ENCODE measurements at places on chromosomes 16 and 17. TPM values are rescaled to one million over a fixed set of nuclear protein-coding genes. Genes with fewer than 3 reads are reported as not detected.

The G6PC1 gene
- total RNA-seq, result 440 TPM

DNA sequence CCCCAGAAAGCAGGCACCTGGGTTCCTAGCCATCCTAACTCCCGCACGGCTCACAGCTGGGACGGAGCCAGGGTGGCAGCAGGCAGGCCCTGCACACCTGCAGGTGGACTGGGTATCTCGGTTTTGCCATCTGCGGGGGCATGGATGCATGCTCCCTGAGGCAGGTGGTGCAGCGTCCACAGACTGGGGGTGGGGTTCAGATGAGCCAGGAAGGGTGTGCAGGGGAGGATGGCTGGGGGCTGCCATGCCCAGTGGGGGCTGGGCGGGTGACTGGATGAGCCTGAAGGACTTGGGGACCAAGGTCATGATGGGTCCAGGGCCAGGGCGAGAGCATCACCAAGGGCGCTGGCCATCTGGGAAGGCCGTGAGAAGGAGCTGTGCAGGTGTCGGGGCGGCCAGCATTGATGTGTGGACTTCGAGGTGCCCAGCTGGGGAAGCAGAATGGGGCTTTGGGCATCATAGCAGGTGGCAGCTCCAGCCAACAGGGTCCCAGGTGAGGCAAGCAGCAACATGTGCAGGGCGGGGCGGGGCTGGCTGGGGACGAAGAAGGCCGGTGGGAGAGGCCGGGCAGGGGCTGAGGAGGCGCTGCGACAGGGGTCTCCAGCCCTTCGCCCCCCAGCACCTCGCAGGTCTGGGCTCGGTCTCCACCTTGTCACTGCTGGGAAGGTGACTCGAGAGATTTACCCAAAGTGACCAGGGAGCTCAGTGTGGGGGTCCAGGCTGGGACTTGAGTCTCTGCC lies 41.0 kb upstream of the ZNF469 start:
- DNase-seq, result no peak

DNA sequence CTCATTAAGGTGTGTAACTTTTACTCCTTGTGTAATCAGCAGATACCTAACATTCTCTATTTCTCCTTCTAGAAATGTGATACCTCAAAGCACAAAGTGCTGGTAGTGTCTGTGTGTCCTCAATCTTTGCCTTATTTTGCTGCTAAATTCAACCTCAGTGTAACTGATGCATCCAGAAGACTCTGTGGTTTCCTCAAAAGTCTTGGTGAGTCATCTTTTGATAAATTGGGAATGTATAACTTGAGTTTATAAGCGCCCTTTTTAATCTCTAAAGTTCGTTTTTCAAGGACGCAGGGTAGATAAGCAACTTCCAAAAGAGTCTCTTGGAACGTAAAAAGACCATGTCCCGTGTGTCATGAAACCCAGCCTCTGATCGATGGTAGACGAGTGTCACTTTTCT lies 10.2 kb downstream of the NARF start:
- no peak for DNase-seq

DNA sequence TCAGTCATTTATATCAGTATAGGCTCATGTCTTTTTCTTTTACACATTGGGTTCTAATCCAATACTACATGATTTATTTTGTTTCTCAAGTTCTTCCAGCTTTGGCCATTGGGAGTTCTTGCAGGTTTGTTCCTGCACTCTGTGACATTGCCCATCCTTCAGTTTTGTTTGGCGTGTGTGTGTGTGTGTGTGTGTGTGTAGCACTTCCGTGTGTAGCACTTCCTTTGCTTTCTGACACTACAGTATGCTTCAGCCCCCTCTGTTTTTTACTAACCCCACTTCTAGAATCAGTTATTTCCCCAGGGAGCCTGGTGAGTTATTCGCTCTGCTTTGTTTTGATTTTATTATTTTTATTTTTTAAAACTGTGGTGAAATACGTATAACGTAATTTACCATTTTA lies 75.6 kb upstream of the LGALS9 start:
- no peak for DNase-seq

The WNT9B gene
- not detected for total RNA-seq

DNA sequence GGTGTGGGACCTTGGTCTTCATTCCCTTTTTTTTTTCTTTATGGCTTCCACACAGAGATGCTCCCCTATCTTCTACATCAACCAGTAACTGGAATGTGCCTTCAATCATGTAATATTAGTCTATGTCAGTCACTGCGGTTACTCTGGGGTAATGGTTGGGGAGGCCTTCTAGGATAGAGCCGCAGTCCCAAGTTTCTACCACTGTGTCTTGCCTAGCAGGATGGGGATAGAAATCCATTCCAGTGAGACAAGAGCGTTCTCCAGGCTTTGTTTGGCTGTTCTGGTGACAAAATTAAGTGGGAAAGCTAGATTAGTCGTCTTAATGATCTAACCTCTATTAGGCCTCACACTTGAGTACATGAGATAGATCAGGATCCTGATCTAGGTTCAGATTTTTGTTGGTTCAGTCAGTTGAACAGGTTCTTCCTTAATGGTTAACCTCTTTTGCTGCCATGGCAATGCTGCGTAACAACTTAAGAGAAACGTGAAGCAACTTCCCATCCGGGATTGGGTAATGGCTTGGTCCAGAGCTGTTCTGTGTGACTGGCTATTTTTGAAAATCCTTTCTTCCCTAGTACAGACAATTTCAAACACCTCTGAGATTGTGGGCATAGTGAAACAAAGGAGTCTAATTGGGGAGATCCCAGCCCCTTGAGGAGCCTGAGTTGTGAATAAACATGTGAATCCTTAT lies 8.7 kb downstream of the MSL1 start:
- DNase-seq, result no peak

GRCh38 chr17:2335726-2336214 lies 487 bp downstream of the TSR1 start:
- no peak for DNase-seq
